Glutamatergic neuron (in vitro differentiated cells): ENCODE measurements at places on chromosomes 2 and 18.

DNA sequence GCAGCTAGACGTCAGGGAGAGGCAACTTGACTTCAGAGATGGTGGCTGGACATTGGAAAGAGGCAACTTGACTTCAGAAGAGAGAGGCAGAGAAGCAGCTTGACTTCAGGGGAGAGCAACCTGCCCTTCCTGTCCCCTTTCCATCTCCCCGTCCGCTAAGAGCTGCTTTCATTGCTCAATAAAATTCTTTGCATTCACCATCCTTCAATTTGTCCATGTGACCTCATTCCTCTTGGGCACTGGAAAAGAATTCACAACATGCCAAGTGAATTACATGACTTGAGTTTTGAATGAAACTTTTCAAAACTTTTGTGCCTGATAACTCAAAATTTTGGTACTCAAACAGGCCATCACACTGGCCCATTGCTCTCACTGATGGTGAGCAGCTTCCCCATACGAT lies 158.9 kb downstream of the DPP4 start:
- no peak for DNase-seq

DNA sequence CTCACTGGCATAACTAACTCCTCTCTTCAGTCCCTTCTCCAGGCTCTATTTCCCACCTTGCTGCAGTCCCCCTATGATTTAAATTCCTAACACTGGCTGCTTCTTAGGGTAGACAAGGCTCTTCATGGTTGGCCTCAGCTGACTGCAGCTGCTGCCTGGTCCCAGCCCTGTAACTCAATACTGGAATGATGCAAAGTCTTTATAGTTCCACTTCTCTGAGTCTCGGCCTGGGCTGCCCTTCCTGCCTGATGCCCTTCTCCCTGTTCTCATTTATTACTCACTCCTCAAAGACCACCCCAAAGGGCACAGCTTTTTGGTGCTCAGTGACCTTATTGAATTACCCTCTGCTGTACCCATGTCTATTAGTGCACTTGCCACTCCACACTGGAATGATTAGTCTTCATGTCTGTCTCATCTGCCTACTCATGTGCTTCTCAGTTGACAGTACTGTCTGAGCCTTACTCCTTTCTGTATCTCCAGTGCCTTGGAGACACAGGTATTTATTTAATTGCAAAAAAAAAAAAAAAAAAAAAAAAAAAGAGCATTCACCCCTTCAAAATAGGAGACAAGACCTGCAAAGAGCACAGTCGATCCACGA lies 199.4 kb upstream of the REV1 start:
- DNase-seq, result no peak

DNA sequence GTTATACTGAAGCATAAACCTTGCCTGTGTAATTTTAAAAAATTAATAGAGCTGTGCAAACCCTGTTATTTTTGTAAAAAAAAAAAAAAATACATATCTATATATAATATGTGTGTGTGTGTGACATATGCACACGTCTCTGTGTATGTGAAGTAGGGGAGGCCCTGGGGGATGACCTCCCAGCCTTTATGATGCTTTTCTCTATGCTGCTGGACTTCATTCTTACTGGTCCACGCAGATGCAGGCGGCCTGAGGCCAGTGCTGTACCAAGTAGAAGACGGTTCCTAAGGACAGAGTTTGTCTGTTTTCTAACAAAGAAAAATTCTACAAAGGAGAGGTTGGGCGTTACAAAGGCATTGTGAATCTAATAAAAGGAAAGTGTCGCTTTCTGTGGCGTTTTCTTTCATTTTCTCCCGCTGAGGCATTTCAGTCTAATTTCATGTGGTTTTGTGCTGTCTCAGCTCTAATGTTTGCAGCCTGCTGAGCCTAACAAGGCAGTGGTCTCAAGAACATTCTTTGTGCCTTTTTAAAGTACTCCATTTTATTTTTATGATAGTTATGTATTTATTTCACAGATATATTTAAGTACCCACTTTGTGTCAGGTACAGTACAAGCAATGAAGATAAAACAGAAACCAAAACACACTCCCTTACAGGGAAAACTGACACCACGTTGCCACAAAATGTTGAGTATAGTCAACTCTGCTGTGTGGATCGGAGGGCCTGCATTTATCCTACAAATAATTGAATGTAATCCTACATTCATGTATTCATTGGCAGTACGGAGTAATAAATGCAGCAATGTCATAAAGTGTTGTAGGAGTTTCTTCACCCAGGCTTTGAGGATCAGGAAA lies 118.0 kb downstream of the RAB3GAP1 start:
- DNase-seq, result no peak

DNA sequence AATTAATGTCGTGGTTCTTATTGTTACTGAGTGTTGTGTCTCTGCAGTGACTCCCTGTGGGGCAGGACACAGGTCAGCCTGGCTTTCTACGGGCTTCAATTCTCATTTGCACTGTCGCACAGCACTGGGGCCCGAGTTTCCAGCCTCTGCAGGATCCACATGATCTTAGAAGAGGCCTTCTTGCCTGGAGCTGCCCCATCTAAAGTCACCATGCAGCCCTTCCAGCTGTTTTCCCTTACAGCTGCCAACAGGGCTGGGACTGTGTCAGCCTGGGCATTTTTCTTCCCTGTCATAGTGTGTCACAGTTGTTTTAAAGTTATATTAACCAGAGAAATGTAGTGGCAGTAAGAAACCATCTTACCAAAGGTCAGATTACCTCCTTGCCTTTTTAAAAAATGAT lies 27.0 kb downstream of the FHL2 start:
- DNase-seq, result no peak

DNA sequence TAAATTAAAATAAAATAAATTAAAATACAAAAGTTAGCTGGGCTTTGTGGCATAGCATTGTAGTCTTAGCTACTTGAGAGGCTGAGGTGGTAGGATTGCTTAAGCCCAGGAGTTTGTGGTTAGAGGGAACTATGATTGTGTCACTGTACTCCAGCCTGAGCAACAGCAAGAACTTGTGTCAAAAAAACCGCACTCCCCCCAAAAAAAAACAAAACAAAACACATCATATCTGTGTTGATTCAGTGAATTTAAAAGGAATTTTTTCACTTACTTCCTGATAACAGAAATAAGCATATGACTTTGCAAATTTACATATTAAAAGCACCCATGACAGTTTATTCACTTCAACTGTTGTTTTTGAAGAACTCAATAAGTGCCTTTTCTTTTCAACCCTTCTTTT lies 68.1 kb upstream of the PELI1 start:
- no peak for DNase-seq

DNA sequence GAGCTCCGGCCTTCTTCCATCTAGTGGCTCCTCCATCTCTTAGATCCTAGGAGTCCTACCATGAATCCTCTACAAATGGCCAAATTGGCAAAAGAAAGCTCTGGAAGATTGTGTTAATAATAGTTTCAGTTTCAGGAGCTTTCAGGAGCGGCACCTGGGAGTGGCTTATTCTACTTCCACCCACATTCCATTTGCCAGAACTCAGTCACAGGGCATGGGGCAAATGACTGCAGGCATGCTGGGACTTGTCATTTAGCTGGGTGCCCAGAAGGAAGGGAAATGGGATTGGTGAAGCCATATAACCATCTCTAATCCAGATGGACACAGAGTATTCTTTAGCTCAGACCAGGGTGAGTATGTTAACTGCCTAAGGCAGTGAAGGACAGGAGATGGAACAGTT lies 3.6 kb upstream of the LRATD1 start:
- no peak for DNase-seq

DNA sequence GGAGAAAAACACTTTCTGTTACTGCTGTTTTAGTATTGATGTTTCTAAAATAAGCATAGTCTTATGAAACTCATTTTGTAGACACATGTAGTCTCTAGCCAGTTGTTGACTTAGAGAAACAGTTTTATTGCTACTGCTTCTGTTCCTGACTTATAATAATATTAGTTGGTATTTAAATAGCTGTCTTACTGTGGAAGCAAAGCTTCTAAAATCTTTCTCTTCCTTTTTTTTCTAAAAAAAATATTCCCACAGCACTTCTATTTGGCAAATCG lies 121.8 kb downstream of the MTX2 start:
- no peak for DNase-seq

DNA sequence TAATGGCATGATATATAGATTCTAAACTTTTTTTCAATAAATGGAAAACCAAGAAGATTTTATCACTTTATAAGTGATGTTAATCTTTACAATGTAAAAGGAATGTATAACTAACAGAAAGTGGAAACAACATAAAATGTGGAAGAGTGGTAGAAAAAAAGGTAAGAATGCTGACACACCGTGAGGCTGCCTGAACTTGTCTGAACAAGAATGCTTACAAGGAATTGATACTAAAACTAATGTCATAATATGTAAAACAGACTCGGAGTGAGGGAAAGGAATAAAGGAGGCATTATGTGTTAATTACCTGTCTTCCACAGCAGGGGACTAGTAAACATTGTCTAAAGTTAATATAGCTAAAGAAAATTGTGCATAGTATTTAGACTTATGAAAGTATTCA lies 958.8 kb upstream of the TMEFF2 start:
- DNase-seq, result no peak

GRCh38 chr2:118319271-118319684 lies 231.0 kb downstream of the INSIG2 start:
- DNase-seq, result no peak

DNA sequence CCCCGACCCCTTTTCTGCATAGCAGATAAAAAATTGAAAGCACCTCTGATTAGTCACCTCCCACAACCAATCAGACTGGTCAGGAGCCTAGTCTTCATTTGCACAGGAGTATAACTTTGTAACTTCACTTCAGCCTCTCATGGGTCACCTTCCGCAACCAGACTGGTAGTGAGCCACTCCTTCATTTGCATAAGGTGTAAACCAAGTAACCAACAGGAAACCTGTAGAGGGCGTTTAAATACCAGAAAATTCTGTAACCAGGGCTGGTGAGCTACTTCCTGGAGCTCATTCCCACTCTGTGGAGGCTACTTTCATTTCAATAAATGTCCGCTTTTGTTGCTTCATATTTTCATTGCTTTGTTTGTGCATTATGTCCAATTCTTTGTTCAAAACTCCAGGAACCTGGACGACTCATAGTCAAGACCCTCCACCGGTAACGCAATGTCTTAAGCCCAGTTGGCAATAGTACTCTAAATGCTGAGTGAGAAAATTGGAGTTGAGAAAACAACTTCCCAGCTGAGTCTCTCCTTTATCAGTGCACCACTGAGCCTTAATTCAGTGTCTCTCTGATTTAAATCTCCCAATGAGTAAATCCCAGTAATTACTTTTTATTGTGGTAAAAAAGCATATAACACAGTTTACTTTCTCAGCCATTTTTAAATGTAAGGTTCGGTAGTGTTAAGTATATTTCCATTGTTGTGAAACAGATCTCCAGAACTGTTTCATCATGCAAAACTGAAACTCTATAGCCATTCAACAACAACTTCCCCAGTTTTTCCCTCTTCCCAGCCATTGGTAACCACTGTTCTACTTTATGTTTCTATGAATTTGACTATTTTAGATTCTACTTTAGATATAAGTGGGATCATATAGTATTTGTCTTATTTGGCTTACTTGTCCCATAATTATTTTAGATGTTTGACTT lies 392.7 kb upstream of the SLC8A1 start:
- DNase-seq, result no peak

- no peak for DNase-seq
Measured at GRCh38 chr2:215603440-215603839, 167.6 kb upstream of the FN1 start.

DNA sequence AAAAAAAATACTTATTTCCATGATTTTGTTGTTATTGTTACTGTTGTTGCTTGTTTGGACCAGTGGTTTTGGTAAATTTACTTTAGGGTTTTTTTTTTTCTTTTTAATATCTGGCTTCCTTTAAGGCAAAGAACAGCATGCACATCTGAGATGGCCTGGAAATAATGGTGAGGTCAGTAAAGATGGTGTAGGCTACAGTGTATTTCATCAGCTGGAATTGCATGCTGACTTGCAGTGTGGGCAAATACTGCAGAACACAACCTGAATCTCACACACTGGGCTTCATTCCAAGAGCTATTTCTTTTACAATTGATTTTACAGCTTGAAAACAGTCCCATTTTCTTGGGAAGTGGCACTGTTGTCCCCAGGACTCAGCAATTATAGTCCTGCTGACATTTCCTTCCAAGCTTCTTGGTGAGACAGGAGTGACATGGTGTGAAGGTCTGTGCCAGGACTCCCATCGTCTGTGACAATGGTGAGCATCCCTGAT lies 376.1 kb upstream of the SOX11 start:
- DNase-seq, result no peak

GRCh38 chr2:191895743-191896142 lies 48.9 kb upstream of the CAVIN2 start:
- no peak for DNase-seq

GRCh38 chr2:181596556-181596955 lies 60.3 kb downstream of the CERKL start:
- DNase-seq, result no peak

DNA sequence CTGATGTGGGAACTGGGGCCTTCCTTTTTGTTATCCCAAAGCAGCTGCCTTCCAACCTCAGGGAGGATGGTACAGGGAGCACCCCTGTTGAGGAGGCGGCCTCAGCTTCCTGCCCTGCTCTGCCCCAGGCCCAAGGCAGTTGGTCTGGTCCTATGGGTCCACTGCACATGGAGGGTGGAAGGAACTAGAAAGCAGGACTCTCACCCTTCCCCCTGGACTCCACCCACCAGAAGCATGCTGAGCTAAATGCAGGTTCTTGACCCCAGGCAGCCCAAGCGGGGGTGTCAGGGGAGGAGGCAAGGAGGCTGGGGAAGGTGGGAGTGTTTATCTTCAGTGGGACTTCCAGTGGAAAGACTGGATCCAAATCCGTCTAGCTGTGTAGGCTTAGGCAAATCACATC lies 158.5 kb downstream of the SMAD2 start:
- DNase-seq, result no peak

DNA sequence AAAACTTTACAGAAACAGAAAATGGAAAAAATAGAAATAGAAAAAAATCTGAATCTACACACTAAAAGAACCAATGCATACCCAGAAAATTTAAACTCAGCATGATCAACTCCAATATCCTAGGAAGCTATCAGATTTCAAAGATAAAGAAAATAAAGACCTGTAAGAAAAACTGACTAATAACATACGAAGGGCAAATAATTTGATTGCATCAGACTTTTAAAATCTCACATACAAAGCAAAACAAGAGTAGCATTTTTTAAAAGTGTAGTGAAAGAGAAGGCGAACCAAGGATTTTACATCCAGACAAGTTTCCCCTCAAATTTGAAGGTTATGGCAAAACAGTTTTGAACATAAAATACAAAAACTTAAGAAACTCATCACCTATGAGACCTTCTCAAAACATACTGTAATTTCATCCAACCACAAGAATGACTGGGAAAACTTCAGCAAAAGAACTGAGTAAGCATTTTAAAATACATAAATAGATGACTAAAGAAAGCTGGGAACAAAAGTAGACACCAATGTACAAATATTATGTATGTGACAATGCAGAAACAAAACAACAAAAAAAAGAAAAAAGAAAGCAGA lies 54.8 kb downstream of the NBAS start:
- DNase-seq, result no peak

GRCh38 chr18:54852780-54853675 lies 24.8 kb downstream of the RAB27B start:
- DNase-seq, result no peak
